NCI-H2227 treated with DMSO at 0.1 percent for 48 hours (cell line): ENCODE measurements at places on chromosomes 16 and 17.

GRCh38 chr17:66975614-66976378 lies 11.3 kb downstream of the CACNG4 start:
- no peak for DNase-seq

- no peak for DNase-seq
Measured at GRCh38 chr17:81412490-81413093, 17.3 kb downstream of the BAHCC1 start.

DNA sequence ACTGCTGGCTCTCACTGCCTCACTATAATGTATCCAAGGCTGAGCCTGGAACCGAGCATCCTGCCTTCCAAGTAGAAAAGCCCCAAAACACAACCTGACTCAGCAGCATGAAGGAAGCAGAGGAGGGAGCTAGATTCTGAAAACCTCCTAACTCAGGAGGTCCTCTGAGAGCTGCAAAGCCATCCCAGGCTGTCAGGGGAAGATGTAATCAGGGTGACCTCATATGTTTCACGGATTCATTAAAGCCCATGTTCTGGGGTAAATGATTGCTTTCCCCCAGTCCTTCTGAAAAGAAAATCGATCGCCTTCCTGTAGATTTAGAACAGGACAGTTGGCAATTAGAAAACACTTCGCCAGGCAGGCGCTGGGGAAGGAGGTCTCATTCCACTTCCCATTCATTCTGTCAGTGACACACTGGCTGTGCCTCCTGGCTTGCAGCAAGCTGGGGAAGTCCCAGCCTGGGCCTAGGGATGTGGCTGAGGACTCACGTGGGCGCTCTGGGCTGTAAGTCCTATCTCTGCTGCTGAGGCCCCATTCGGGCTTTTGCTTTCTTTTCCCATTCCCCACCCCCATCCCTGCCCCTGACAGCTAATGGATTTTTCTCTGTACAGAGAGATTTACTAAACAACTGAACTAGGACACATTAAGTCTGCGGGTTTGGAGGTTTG lies 75.7 kb upstream of the TMEM132E start:
- peak; percentile 78 for DNase-seq

DNA sequence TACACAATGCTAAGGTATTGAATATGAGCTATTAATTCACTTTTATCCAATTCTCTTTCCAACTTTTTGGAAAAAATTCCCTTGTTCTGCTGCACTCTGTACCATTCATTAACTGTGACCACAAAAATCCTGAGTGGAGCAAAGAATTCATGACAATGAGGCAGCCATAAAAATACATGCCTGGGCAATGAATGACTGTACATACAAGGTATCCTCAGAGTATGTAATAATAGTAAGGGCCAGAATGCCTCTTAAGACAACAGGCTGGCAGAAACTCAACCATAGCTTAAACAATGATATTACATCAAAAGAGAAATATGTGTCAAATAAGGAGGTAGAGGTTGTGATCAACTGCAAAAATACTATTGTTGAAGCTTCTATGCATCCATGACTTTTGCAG lies 74.7 kb upstream of the CA10 start:
- no peak for DNase-seq

DNA sequence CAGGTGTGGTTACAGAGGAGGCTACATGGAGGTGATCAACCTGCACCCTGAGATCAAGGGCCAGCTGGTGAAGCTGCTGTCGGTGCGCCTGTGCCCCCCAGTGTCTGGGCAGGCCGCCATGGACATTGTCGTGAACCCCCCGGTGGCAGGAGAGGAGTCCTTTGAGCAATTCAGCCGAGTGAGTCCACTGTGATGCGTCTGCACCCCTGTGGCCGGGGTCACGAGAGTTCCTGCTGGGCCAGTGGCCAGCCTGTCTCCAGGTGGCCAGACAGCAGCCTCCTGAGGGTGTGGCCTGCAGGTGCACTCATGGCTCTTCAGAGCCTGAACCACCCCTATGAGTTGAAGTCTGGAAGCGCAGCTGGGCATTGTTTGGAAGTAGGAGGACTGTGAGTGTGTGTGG lies 38.1 kb downstream of the GPT2 start:
- no peak for DNase-seq

DNA sequence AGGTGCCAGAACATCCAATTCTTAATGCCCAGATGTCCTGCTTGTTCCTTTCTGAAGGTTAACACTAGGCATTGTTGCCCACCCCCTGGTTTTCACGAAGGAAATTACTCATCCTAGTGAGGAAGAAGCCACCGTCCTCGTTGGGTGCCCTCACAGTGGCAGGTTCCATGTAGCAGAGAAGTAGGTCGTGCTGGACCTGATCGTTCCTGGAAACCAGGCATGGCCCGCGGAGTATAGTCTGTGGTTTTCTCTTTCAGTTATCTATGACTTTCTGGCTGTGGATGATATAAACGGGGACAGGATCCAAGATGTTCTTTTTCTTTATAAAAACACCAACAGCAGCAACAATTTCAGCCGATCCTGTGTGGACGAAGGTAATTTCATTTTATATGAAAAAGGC lies 16.5 kb downstream of the RGS11 start:
- no peak for DNase-seq

DNA sequence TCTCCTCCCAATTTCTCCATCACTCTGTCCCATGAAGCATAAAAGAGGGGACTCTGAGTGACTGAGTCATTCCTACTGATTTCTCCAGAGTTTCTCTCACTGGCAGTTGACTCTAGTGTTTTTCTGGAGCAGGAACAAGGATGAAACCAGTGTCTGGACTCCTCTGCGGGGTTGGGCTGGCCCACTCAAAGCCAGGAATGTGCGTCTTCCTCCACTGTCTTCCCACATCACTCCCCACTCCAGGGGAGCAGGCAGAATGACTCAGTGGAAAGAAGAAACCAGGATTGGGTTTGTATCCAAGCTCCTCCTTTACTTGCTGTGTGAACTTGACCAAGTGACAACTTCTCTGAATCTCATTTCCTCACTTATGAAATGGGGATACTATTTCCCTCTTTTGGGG lies 497.5 kb upstream of the SALL1 start:
- DNase-seq = no peak

DNA sequence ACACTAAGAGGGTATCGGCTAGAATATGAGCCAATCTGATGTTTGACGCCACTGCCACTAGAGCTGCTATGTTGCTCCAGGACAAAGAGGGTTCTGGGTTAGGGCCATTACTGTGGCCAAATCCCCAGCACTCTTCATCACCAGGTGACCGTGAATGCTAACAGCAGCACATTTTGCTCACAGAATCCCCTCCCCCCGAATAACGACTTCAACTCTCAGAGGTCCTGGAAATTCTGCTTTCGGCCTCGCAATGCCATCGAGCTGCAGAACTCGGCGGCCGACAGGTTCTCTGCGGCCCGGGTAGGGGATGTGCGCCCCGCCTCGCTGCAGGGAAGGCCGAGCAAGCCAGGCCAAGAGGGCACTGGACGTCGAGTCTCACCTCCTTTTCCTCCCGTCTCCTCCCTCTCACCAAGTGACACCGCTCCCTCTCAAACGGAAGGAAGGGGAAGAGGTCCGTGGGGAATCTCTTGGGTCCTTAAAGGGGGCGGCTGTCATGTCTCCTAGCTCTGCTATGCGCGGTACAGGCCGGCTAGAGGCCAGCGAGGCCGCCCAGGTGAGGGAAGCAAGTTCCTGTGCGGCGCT lies 31.9 kb downstream of the CDK5R1 start:
- no peak for DNase-seq

GRCh38 chr17:72411124-72411563 lies 290.3 kb downstream of the SOX9 start:
- DNase-seq = no peak

DNA sequence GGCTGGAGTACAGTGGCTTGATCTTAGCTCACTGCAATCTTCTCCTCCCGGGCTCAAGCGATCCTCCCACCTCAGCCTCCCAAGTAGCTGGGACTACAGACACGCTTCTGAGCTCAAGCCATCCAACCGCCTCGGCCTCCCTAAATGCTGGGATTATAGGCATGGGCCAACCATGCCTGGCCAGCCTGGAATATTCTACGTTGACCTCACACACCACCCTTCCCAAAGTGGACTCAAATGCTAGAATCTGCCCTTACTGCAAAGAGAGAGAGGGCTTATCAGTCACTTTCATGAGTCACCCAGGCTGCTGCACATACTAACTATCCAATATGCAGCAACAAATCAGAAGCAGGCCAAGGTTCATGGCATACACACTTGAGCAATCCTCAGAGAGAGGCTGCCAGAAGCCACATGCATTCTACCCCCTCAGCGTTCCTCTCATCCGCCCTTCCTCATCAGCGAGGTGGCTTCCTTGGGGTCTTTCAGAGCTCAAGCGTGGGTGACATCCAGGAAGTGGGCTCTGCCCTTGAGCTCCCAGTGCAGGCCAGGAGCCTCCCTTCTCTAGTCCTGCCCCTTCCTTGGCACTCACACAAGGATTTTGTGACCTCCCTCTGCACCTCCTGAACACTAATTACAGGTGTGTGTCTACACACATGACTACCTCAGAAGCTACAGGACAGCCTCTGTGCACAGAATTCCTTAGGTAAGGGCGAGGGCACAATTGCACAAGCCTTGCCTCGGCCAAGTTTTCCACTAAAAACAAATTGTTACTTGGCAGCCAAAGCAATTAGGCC lies 24.8 kb upstream of the SIAH1 start:
- no peak for DNase-seq

GRCh38 chr17:29177871-29178749 lies 2.1 kb downstream of the MYO18A start:
- no peak for DNase-seq

DNA sequence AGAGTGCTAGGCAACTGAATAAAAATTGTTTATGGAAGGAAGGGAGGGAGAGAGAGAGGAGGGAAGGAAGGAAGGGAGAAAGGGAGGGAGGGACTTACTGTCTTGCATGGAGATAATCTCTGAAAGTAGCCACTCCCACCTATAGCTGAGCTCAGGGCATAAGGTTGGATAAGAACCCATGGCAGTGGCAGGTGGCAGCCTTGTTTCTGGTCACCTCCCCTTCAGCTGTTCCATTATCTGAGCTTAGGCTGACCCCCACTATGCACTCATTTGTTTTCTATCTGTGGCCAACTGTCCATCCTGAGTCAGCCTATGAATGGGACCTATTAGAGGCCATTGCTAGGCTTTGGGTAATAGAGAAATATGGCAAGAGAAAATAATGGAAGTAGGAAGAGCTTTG lies 25.3 kb upstream of the MTMR4 start:
- DNase-seq = no peak

GRCh38 chr17:6780001-6780400 lies 4.0 kb downstream of the FBXO39 start:
- no peak for DNase-seq

- DNase-seq = no peak
Measured at GRCh38 chr17:65514082-65514481, 47.4 kb downstream of the AXIN2 start.

GRCh38 chr17:604765-605164 lies 109.9 kb downstream of the VPS53 start:
- no peak for DNase-seq

DNA sequence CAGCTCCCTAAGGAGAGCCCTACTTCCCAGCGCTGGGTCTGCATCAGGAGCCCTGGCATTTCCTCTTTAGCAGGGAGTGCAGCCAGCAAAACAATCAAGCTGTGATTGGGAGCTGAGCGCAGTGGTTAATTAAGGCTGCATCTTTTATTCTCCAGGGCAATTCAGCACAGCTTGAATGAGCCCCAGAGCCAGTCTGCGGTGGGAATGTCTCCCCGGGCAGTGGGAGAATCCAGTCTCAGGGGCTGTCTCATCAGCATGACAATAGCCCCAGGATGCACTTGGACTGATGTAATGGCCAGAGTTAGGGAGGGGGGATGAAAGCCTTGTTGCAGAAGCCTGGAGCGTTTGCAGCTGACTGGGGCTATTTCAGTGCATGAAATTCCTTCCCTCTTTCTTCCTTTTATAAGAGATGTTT lies 292.6 kb upstream of the SOX9 start:
- DNase-seq = peak; percentile 91

- DNase-seq = no peak
Measured at GRCh38 chr17:75472119-75472518, 15.7 kb downstream of the TMEM94 start.

- DNase-seq = no peak
Measured at GRCh38 chr17:62172492-62173291, 107.6 kb upstream of the MED13 start.

GRCh38 chr17:54736573-54736972 lies 164.1 kb upstream of the TOM1L1 start:
- DNase-seq = no peak

DNA sequence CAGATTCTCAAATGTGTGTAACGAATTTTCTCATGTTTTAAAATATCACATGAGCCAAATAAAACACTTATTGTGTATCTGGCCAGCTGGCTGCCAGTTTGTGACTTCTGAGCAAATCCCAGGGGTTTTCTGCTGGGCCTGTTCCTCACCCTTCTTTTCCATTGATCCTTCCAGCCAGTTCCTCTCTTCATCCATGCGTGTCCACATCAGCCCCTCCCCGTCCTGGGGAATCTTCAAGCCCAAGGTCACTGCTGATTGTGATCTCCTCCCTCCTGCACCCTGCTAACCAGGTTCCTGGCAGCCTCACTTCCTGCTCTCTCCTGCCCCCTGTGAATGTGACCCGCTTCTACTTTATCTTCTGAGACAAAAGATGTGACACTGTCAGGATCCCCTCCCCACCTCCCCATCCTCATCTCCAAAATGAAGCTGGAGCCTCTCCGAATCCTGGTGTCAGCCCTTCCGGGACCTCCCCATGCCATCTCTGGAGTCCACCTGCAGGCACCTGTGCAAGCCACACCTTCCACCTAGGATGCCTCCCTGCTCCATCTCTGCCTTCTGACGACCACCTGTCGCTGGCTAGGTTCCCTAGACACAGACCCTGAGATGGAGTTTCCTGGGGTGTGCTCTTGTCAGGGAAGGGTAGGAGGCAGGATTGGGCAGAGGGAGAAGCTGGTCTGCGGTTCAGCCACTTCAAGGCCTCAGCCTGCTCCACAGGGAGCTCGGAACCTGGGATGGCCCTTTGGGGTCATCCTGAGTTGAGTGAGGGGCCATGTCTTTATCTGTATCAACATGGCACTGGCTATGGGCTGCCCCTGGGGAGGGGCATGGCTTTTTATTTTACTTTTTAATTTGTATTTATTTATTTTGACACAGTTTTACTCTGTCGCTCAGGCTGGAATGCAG lies 205.1 kb downstream of the KATNIP start:
- DNase-seq = no peak

- no peak for DNase-seq
Measured at GRCh38 chr16:55699616-55700015, 43.8 kb downstream of the SLC6A2 start.

- DNase-seq = no peak
Measured at GRCh38 chr16:86529160-86529559, 18.8 kb downstream of the FOXF1 start.

- DNase-seq = no peak
Measured at GRCh38 chr16:79994418-79994817, 393.9 kb upstream of the MAF start.

- DNase-seq = peak; percentile 68
Measured at GRCh38 chr17:68455901-68456338, 1.4 kb downstream of the WIPI1 start.

GRCh38 chr17:1379208-1379929 lies 20.7 kb downstream of the YWHAE start:
- no peak for DNase-seq

DNA sequence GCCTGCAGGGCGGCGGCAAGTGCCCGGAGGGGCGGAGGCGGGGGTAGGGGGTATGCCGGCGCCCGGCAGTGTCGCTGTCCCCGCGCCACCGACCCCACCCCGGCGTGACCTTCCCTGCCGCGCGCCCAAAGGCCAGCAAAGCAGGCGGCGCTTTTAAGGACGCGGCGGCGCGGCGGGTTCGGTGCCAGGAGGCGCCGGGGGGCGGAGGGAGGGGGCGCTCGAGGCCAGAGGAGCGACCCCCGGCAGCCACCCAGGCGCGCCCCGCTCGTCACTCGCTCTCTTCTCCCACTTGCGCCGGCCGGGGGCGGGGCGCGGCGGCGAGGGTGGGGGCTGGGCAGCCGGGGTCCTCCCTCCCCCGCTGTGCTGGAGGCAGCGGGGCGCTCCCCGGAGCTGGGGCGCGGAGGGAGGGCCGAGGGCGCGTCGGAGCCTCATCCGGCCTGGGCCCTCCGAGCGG lies 8.6 kb upstream of the BAHCC1 start:
- DNase-seq = no peak
